Activated gamma-delta T cell (primary cell): ENCODE measurements at places on chromosomes 6 and 20.

- DNase-seq = no peak
Observed at GRCh38 chr20:40268321-40269075, 420.5 kb downstream of the MAFB start.

DNA sequence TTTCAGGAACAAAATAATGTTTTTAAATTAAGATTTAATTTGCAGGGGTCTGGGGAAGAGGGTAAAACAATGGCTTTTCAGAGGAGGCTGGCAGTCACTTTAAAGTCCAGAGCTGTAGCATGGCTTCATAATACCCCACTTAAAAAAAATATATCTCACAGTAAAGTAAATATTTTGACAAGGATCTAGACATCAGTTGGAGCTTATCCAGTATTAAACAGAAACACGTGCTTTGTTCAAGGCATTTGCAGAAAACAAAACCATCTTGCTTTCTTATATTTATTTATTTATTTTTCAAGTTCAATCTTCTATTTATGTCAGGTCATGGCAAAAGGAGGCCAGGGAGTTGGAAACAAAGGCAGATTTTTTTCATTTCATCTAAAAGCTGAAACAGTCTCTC, 53.3 kb upstream of the PRL start:
- DNase-seq = no peak

- DNase-seq = no peak
Observed at GRCh38 chr20:37640600-37641561, 52.9 kb upstream of the CTNNBL1 start.

GRCh38 chr6:33739571-33739970, 7.1 kb downstream of the IP6K3 start:
- DNase-seq = no peak

DNA sequence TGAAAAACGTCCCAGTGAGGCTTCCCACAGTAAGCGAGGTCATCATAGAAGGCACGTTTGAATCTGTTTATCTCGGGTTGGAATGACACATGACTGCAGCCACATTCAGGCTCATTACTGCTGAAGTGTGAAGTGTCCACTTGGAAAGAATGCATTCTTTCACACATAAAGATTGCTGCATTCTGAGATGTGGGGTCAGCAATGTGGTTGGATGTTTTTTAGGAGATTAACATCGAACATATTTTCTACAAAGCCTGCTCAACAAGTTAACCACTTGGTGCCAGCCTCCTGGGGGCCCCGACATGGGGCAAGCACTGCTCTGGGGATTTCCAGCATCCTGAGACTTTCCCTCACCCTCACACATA, 79.9 kb downstream of the BMP6 start:
- DNase-seq = no peak
